Astrocyte (in vitro differentiated cells and primary cell): ENCODE measurements at places on chromosomes 7 and 10. TPM values are rescaled to one million over a fixed set of nuclear protein-coding genes. Genes with fewer than 3 reads are reported as not detected.

CLEC5A gene
- total RNA-seq, result not detected in 2 replicates

MXI1 gene
- total RNA-seq, result 31.5 and 35.4 TPM in 2 replicates

RHOBTB1 gene
- total RNA-seq, result 43.0 and 46.5 TPM in 2 replicates

OR2A5 gene
- not detected in 2 replicates for total RNA-seq

PON3 gene
- not detected in 2 replicates for total RNA-seq

ODAD2 gene
- total RNA-seq, result 0.48 and 0.96 TPM in 2 replicates

OPALIN gene
- not detected in 2 replicates for total RNA-seq

TFPI2 gene
- 66.2 and 74.8 TPM in 2 replicates for total RNA-seq

TRIM73 gene
- total RNA-seq, result 6.1 and 6.9 TPM in 2 replicates

SYNPO2L gene
- 1.0 and 1.2 TPM in 2 replicates for total RNA-seq

TLX1 gene
- not detected in 2 replicates for total RNA-seq

FGF8 gene
- 0.61 TPM in 1 of 2 replicates, not detected in the other for total RNA-seq

JMJD1C gene
- total RNA-seq, result 55.4 and 61.0 TPM in 2 replicates

SLC26A5 gene
- total RNA-seq, result not detected in 2 replicates

EN2 gene
- total RNA-seq, result not detected in 2 replicates

SFMBT2 gene
- 3.9 and 5.0 TPM in 2 replicates for total RNA-seq

MSS51 gene
- total RNA-seq, result 0.87 and 1.1 TPM in 2 replicates

RSPH10B2 gene
- 0.29 and 0.59 TPM in 2 replicates for total RNA-seq

ACTR1A gene
- total RNA-seq, result 145 and 155 TPM in 2 replicates

OR2A25 gene
- not detected in 2 replicates for total RNA-seq

NEUROD6 gene
- not detected in 2 replicates for total RNA-seq

RADIL gene
- 0.22 and 0.86 TPM in 2 replicates for total RNA-seq

CPEB3 gene
- 1.2 and 1.6 TPM in 2 replicates for total RNA-seq

LARP4B gene
- total RNA-seq, result 97.3 and 101 TPM in 2 replicates
